Activated naive CD4-positive, alpha-beta T cell (primary cell): ENCODE measurements at places on chromosomes 7 and 10.

DNA sequence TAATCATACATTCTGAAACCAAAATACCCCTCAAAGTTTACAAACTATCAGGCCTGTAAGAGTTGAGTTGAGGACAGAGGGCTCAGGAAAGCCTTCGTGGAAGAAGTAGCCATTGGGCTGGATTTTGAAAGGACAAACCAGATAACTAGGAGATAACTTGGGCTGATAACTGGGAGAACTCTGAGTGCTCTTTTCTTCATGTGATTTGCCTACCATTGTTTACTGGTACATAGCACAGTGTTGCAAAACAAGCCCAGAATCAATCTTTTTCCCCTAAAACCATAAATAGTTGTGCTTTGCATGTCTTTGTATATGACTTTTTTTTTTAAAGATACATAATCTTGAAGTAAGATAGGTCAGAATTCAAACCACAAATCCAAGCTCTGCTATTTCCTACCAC lies 106.7 kb upstream of the ITGB1 start:
- DNase-seq = no peak

GRCh38 chr7:101094791-101095375 lies 9.6 kb downstream of the TRIM56 start:
- DNase-seq = no peak

- no peak for DNase-seq
These were observed 224.9 kb downstream of the EXOC4 start for GRCh38 chr7:133477791-133478190.

GRCh38 chr10:50648089-50648934 lies 24.6 kb upstream of the SGMS1 start:
- no peak for DNase-seq

GRCh38 chr10:49272251-49273081 lies 26.5 kb upstream of the C10orf71 start:
- DNase-seq = no peak
